ENCODE measurements at places on chromosomes 5 and 9.

- peak; percentile 21 for DNase-seq
These were observed 36.1 kb upstream of the SPDL1 start for GRCh38 chr5:169547508-169547907.

DNA sequence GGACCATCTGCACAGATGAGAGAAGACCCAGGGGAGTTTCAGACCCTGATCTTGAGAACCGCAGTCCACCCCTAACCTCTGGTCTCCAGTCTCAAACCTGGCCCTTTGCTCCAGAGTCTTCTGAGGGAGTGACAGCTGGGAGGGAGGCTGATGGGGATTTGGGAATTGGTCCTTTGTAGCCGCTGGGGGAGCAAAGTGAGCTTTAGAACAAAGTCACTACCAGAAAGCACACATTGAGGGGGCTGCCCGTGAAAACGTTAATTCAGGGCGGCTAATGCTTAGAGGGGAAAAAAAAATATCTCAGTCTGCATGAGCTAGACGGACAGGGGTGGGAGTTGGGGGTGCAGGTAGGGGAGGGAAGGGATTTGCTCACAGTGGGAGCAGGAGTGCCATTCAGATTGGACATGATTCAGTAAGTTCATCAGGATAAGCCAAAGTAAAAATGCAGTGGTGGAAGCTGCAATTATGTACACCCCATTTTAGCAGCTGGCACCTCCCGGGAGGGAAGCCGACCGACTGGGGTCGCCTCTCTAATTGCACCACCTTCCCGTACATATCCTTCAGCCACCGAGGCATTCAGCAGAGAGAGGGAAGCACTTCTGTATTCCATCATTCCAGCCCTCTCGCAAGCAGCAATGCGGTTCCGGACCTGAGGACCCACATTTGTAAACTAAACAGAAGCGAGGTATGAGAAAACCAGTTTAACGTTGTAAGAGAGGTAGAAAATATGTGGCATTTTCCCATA lies 123.4 kb upstream of the RETREG1 start:
- no peak for DNase-seq

DNA sequence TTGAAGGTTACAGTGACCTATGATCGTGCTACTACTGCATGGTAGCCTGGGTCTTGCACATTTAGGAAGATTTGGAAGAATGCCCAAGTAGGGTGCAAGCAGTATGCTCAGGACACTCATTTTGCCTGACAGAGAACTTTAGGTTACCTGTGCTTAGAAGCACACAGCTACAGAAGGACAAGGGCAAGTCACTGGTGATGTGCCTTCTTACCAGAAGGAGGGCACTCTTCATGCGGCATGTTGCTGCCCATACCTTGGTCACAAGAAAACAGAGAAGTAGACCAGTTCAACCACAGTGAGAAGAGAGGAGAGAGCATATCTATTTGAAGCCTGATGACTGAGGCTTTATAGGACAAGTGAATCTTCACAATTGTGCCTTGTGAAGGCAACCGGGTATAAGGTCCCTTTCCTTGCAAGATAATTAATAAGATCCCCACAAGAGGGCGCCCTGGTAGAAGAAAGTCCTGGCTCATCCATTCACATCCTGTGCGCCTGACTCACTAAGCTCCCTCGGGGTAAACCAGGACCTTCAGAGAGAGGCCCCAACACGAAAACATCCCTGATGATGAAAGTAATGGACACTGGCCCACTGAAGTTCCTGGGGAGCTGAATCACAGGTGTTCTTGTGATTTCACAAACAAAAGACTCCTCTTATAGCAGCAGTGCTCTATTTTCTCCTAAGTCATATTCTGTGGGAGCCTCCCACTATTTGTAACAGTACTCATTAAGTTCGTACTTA lies 38.1 kb upstream of the STARD4 start:
- DNase-seq = peak; percentile 92

- DNase-seq = no peak
These were observed 8.8 kb upstream of the SVEP1 start for GRCh38 chr9:110588296-110588695.

- peak; percentile 74 for DNase-seq
These were observed 120.0 kb downstream of the C5orf15 start for GRCh38 chr5:133848341-133848811.

DNA sequence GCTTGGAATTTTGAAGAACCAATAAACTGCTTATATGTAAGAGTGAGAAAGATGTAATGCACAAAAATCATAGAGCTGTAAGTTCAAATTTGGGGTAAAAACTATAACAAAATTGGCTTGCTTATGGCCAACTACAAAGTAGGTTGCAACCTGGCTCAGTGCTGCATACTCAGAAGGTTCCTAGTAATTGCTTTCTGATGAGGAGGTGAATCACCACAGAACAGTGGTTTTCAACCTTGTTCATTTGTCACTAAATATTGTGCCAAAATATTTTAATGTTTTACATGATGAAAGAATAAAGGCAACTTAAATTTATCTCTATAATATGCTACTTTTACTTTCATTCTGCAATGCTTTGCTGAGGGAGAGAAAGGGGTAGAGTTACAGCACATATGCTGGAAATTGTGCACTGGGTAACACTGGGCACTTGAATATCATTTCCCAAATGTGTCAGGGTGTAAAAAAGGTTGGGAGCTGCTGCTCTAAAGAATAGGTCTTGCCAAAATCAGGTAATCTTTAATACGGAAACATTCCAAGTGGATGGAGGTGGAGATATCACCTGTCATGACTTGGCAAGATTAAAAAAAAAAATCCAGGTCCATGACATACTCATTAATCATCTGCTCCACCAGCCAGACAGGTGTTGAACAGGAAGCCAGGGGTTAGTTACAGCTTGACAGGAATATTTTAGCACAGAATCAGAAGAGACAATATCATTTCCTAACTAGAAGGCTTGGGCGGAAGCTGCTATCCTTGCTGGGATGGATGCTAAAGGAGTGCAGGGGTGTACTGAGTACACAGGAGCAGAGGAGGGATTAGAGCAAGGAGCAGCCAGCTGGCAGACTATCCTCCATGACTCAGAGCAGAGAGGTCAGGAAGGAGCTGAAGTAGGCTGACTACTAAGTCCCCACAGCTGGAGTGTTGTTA lies 34.6 kb upstream of the CCL21 start:
- no peak for DNase-seq

- DNase-seq = no peak
These were observed 48.4 kb upstream of the PWWP2A start for GRCh38 chr5:160167624-160168165.

DNA sequence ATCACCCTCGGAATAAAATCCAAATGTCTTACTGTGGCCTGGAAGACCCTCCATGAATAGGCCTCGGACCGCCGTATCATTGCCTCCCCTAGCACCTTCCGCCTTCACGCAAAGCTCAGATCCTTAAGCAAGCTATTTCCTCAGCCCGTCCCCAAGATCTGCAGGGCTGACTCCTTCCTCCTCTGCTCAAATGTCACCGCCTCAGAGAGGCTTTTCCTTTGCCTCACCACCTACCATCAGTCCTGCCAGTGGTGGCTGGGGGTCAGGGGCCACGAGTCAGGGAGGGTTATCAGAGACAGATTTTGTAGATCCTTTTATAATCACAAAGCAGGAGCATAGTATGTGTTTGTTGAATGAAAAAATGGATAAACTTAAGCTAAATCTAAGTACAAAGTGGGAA lies 74.4 kb upstream of the KIF2A start:
- no peak for DNase-seq

DNA sequence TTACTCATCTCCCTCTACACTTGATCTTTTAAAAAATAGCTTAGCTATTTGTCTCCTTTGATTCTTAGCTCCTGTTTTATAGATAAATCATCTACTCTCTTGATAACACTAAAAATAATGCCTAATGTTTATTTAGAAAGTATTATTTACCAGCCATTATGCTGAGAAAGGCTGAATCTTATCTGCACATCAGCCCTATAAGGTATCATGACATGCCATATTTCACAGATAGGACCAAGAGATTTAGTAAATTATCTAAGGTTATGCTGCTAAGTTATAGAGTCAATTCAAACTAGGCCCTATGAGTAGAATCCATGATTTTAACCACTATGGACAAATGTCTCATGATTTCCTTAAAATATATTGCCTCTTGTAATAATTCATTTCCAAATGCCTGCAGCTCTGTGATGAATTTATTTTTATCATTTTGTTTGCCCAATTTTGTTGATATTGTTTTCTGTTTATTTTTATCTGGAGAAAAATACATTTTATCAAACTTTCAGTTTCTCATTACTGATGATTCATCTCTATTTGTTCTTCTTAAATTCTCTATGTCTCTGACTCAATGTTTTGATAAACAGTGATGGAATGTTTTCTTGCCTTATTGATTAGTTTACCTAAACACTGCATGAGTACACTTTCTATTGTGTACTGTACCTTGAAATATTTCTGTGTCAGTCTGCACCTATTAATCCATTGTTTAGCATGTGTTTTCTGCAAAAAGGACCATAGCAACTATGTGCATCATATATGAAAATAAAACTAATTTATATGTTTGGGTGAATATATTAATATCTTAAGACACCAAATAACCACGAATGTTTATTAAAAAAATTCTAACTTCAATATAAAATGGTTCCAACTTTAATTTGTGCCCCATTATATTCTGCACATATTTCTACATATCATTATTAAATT lies 300.8 kb downstream of the CDH9 start:
- no peak for DNase-seq

GRCh38 chr9:76729980-76730737 lies 34.1 kb upstream of the PCA3 start:
- DNase-seq = no peak

- DNase-seq = peak; percentile 91
These were observed 36.8 kb downstream of the C9orf50 start for GRCh38 chr9:129584136-129584535.

- DNase-seq = no peak
These were observed 93.7 kb upstream of the MRPS30 start for GRCh38 chr5:44714871-44715561.

GRCh38 chr5:80960531-80961375 lies 590 bp downstream of the RASGRF2 start:
- peak; percentile 56 for DNase-seq

DNA sequence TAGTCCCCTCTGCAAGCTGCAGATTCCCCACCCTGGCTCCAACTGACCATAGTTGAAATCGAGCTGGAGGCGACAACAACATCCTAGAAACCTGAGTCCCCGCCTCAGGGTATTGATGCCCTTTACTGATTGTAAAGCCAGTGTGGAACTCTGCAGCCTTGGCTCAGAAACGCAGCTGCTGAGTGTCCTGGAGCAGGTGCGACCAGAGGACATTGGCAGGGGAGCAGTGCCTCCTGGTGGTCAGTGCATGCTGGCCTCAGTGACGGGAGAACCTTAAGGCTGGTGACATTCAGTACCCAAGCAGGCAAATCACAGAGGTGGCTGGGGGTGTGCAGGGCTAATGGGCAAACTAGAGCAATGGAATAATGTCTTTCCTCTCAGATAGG lies 20.4 kb upstream of the ZNF354B start:
- peak; percentile 65 for DNase-seq

DNA sequence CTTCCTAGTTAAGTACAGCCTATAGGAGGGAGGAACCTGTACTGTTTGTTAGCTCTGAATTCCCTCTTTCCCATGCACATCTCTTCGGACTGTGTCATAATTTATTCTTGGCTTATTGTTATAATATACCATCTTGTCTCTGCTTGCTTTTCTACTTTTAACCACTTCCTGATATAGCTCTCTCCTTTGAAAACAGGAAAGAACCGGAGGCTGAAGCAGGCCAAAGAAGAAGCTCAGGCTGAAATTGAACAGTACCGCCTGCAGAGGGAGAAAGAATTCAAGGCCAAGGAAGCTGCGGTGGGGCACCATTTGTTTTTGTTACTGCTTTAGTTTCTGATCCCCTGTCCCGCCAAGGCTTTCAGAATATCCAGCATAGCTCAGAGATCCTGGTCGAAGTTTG lies 4.8 kb downstream of the ATP6V1G1 start:
- DNase-seq = no peak
